GM23248 (cell line): ENCODE measurements at places on chromosomes 13 and 19. TPM values are rescaled to one million over a fixed set of nuclear protein-coding genes. Genes with fewer than 3 reads are reported as not detected.
A peak's percentile ranks its signal among the peaks of the same experiment; 100 is the strongest.

GRCh38 chr19:43465468-43466120 is at the start of gene LYPD3:
LYPD3 (minus strand) TSS chr19:43465608; CDS start chr19:43465571, 37 bp downstream.
- H3K27ac ChIP-seq: no peak within 1 kb of the TSS
- H3K4me3 ChIP-seq: no peak within 1 kb of the TSS
- no peaks in the 10 kb centered on the region for H3K27me3 ChIP-seq
- no peaks in the 10 kb centered on the region for H3K36me3 ChIP-seq
- peak; percentile 82 for DNase-seq
- peaks cover 7% of the 10 kb centered on the region; the same call in 1 of the 2 replicates for H3K4me1 ChIP-seq

- H3K36me3 ChIP-seq: peaks cover 10% of the 10 kb centered on the region; the same call in 1 of the 2 replicates
- H3K27me3 ChIP-seq: no peaks in the 10 kb centered on the region
- H3K4me3 ChIP-seq: peak overlapping the region; percentile 87
Measured at GRCh38 chr19:55642153-55643002, 1.1 kb upstream of the ZNF581 start.

DNA sequence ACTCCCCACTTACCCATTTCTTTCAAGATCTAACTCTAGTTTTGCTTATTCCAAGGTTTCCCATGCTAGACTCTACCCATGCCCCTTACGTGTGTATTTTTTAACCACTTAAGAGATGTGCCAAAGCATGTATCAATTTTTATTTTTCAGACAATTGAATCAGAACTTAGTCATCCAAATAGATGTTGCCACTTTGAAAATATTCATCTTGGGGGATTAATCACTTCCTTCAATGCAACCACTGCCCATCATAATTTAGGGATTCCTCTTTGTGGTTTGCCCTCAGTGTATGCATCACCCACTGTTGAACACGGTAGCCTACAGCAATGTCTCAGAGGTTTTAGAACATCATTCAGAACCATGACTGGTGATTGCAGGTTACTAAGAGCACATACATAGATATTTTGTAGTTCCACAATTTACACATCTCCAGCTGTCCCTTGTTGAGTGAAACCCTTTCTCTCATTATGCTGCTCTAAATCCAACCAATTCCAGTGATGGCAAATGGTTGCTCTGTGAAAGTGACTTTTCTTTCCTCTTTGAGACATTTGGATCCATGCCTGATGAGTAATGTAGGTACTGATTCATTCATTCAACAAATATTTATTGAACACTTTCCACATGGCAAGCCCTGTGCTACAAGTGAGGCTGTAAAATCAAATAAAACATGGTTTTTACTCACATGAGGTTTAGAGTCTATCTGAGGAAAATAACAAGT is 60.6 kb upstream of the SERP2 start:
- DNase-seq: peak; percentile 94
- H3K4me3 ChIP-seq: peak overlapping the region; percentile 2; the same call in 1 of the 2 replicates
- H3K27me3 ChIP-seq: no peaks in the 10 kb centered on the region
- H3K4me1 ChIP-seq: peaks cover 31% of the 10 kb centered on the region
- H3K27ac ChIP-seq: peak overlapping the region; percentile 94

The IGFLR1 gene
- total RNA-seq: 1.4 TPM in 1 of 2 replicates, not detected in the other

The COPE gene
- total RNA-seq: 347 and 359 TPM in 2 replicates

GRCh38 chr13:113350065-113350937 is 13.6 kb downstream of the GRTP1 start:
- no peaks in the 10 kb centered on the region for H3K4me1 ChIP-seq
- no peaks in the 10 kb centered on the region for H3K36me3 ChIP-seq
- no peak overlapping the region for H3K4me3 ChIP-seq
- H3K27ac ChIP-seq: no peak overlapping the region
- H3K27me3 ChIP-seq: no peaks in the 10 kb centered on the region
- DNase-seq: peak; percentile 13

GRCh38 chr13:113327766-113328471 is 30.9 kb downstream of the LAMP1 start:
- no peak overlapping the region for H3K27ac ChIP-seq
- no peak overlapping the region for H3K4me3 ChIP-seq
- H3K27me3 ChIP-seq: no peaks in the 10 kb centered on the region
- H3K36me3 ChIP-seq: peaks cover 14% of the 10 kb centered on the region

- no peak overlapping the region for H3K4me3 ChIP-seq
- DNase-seq: no peak
- no peaks in the 10 kb centered on the region for H3K4me1 ChIP-seq
- no peak overlapping the region for H3K27ac ChIP-seq
- H3K27me3 ChIP-seq: no peaks in the 10 kb centered on the region
Measured at GRCh38 chr13:52882785-52883184, 34.3 kb upstream of the PCDH8 start.

DNA sequence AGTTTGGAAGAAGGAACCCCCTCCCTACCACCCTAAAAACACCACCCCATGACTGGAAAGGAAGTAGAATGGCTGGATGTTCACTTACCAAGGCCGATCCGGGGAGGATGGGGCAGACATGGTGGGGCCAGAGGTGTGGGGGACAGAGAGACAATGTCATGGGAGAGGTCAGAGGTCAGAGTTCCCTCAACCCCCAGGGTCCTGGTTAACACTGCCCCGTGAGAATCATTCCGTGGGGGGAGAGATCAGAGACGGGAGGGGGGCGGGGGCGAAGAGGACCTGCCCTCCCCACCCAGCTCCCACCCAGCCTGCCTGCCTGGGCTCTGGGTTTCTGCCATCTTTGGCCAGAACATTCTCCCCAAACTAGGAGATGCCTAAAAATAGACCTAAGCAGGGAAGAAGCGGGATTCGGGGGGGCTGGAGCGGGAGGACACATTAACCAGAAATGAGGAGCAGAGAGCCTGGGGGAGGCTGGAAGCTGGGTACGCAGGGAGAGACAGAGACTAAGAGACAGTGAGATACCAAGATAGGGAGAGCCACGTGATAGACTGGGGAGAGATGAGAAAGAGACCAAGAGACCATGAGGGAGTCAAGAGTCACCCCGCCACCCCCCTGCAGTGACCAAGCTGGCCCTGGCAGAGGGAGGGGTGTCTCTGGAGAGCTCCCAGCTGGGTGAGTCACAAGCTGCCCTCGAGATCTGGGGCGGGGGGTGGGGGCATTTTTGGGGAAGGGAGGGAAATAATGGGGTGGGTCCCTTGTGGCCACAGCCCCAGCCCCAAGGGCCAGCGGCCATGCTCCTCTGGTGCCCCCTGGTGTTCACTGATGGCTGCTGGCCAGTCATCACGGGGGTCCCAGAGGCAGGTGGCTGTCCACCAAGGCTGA is 6.1 kb upstream of the KANK2 start:
- DNase-seq: peak; percentile 82
- H3K36me3 ChIP-seq: no peaks in the 10 kb centered on the region
- H3K4me3 ChIP-seq: no peak overlapping the region
- H3K27ac ChIP-seq: peak overlapping the region; percentile 61
- peaks cover 8% of the 10 kb centered on the region for H3K4me1 ChIP-seq

The LILRB3 gene
- total RNA-seq: not detected in 2 replicates

The OVOL3 gene
- total RNA-seq: not detected in 2 replicates

The CRLF1 gene
- 40.0 and 59.2 TPM in 2 replicates for total RNA-seq
